ENCODE measurements at places on chromosomes 2 and 18.

DNA sequence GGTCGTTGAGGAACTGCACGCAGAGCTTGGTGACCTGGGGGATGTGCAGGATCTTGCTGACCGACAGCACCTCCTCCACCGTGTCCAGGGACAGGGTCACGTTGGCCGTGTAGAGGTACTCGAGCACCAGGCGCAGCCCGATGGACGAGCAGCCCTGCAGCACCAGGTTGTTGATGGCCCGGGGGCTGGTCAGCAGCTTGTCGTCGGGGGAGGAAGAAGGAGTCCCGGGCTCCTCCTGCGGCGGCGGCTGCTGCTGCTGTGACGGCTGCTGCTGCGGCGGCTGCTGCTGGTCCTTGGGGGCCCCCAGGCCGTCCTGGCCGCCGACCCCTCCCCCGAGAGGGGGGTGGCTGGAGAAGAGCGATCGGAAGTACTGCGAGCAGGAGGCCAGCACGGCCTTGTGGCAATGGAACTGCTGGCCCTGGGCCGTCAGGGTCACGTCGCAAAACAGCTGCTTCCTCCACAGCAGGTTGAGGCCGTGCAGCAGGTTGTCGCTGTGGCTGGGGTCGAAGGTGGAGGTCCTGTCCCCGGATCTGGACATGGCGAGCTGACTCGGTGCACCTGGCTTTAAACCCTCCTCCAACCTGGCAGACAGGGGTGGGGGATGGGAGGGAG is 2.7 kb downstream of the KLHL14 start:
- no peak for DNase-seq

DNA sequence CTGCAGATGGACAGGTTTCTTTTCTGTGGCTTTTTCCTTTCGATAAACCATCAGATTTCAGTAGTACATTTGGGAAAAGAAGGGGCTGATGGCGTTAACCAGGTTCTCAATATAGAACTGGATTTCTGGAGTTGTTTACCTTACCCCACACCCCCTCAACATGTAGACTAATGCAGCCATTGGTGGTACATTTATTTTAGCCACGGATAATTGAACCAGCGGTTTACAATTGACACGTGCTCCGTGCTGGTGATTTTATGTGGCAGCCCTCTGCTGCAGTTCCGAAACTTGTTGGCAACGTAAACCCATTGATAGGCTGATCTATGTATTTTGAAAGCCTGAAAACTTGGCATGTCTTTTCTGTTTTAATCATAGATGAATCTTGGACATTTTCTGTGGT is 5.4 kb downstream of the SOX11 start:
- no peak for DNase-seq

DNA sequence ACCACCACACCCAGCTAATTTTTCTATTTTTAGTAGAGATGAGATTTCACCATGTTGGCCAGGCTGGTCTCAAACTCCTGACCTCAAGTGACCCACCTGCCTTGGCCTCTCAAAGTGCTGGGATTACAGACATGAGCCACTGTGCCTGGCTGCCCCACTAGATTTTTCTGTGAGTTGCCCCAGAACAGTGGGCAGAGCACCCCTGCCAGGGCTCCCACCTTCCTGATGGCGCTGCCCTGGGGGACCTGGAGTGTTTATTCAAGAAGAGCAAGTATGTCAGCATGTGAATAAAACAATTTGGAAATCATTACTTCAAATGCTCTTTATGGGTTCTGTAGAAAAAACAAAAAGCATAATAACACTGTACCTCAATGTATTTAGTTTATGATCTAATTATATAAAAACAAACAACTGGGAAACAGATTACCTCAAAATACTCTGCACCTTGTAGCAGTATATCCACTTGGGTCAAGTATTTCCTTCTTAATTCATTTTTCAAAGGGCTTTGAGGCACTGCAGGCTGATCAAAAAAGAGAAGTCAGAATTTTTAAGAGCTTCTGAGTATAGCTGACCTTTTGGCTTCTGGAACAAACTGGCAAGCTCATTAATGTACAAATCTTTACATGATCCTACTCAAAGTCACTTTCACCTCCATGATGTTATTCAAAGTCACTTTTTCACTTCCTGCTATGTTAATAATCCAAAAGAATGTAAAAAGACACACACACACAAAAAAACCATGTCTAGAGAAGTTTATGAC is 8.9 kb downstream of the HJURP start:
- no peak for DNase-seq

DNA sequence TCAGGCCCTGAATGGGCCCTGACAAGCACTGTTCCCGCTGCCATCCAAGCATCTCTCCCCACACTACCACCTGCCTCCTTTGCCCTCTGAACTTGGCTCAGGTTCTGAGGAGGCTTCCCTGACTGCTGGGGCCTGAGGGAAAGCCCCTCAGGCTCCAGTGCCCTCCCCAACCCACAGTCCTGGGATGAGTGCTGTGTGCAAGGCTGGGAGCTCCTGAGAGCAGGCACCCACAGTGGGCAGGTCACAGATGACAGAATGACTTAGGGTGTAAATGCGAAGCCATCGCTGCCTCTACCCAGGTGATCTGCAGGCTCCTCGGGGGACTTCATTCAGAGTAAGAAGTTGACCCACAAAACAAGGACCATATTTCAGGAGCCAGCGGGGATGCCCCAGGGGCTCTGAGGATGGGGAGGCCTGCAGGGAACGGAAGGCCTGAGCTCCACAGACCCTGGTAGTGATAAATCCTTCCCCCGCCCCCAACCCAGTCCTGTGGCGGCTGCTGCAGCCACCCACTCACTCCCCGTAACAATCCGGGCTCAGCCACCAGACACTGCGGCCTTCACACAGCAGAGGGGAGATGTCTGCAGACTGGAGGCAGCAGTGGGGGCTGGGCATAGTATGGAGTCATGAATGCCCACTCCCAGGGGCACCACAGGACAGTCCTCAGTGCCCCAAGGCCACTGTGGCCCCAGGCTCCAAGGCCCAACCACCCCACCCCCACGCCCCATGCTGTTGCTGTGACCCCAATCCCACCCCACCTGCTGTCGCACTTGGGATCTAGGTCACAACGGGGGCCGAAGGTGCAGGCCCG is 8.9 kb downstream of the BIN1 start:
- DNase-seq: no peak

GRCh38 chr2:167181134-167181533 is 292.9 kb downstream of the XIRP2 start:
- no peak for DNase-seq

DNA sequence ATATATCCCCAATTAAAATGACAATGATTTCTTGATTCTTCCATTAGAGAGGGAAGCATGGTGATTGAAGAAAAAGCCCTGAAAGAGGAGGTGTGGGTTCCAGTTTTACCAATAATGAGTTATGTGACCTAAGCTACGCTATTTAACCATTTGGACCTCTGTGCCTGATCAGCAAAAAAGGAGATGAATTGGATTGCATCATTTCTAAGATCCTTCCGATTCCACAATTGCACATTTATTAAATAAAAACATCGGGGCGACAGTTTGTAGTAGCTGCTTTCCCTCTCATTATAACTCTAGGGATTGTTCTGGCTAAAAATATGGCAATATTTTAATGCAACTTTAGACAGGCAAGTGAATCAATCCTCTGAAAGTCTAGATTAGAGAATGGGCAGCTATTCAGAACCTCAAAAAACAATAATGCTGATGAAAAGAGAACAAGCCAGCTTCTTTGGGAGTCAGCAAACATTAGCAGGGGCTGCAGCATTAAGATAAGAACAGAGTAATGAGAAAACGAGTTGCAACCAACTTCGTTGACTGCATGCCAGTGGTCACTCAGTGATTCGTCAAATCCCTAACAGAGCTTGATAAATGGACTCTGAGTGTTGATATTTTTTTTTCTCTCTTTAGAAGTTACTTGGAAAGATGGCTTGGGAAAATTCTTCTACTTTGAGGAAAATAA is 301.2 kb downstream of the AGPS start:
- DNase-seq: no peak

GRCh38 chr2:170548304-170548703 is 166.8 kb upstream of the SP5 start:
- DNase-seq: no peak

- no peak for DNase-seq
Observed at GRCh38 chr2:47087051-47087450, 68.1 kb downstream of the STPG4 start.

GRCh38 chr2:32058130-32058529 is 5.2 kb upstream of the SPAST start:
- DNase-seq: no peak
